MM.1S (cell line): ENCODE measurements at places on chromosomes 11 and 22.
A peak's percentile ranks its signal among the peaks of the same experiment; 100 is the strongest.

DNA sequence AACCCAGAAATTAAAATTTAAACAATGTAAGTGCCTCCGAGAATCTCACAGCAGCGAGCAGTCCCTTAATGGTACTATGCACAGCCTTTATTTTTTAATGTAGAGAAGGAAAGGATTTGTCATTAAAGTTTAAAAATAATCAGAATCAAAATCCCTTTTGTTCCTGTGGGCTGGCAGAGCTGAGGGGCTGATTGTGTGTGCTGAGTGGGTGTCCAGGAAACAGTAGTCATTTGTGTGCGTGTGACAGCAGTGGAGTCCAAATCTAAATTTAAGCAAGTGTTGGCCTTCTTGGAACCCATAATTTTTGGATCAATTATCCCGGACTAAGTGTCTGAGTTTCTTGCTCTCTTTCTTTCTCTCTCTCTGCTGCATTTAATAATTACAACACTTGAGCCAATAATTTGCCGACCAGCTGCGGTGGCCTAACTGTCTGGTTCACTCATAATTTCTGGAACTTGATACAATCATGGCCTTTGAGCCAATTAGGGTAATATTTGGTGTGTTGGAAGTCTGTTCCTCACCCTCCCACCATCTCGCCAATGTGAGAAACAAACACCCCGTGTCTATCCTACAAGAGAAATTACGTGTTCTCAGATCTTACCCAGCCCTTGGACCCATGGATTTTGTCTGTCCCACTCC lies 528.0 kb downstream of the SOX6 start:
- no peak for DNase-seq

GRCh38 chr22:19842393-19843106 lies 12.1 kb downstream of the GNB1L start:
- DNase-seq: no peak

DNA sequence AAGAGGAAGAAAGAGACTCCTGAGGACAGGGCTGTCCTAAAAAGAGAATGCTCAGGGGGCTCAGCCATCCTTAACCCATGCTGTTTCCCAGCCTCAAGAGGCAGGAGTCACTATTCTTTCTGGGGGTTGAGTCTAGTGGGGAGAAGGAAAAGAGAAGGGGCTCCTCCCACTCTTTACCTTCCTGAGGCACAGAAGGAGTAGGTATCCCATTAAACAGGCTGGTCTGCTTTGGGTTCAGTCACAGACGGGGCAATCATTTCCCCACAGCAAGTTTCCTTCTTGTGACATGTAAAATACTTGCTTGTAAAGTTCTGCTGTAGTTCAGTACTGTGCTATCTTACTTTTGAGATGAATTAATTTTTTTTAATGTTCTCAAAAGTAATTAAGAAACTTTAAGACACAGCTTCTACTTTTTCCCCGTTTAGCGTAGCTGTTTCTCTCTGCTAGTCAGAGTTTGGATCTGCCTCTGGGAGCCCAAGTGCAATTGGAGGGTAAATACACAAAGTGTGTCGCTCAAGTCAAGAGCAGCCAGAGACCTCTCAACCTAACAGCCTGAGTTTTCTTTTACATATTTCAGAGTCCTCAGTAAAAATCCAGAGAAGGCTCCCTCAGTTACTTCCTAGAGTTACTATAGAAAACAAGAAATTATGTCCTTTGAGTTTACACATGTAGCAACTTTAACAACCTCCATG lies 15.0 kb downstream of the OR8A1 start:
- no peak for DNase-seq

DNA sequence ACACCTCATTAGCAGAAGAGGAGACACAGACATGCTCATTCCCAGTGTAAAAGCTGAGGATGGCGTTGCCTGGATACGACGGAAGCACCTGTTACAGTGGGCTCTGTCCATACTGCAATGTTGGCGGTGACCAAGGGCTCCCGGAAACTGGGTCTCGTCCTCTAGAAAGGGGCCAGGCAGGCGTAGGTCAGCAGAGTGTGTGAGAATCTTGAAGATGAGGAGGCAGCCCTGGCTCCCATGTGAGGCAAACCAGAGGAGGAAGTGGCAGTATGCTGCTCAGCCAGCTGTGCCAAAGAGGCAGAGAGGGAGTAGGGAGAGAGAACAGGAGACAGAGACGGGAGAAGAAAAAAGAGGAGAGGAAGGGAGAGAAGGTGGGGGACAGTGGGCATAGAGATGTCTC lies 10.3 kb downstream of the LTO1 start:
- DNase-seq: no peak

- DNase-seq: peak; percentile 60
Observed at GRCh38 chr11:117143390-117143789, 697 bp upstream of the PAFAH1B2 start.

GRCh38 chr11:62573006-62573591 lies 592 bp downstream of the EEF1G start:
- no peak for DNase-seq

DNA sequence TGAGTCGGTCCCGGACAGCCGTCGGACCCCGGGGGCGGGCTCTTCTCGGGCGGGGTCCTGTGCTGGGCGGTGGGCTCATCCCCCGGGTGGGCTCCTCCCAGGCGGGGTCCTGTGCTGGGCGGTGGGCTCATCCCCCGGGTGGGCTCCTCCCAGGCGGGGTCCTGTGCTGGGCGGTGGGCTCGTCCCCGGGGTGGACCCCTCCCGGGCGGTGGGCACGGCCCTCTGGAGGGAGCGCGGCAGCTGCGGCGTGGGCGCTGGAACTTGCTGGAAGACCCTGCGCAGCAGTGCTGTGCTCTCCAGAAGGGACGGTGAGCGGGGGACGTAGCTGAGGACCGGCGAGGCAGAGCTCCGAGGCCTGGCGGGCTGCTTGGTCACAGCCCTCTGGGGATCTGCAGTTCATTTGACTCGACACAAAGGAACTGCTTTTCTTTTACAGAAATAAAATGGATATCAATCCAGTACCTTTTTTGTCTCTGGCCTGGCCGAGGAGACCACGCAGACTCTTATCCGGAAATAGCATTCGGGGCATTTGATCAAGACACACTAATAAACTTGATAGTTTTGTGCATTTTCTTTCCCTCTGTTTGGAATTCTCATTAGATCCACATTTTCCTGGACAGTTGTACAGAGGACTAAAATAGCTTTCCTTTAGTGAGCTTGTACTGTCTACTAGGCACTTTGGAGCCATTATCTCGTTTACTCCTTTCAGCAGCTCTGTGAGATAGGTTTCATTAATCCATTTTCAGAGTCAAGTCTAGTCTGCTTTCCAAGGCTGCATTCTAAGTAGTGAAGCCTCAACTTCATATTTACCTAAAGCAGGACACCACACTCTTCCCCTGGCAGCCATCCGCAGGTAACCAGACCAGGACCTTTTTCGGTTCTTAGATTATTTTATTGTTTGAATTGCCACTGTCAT lies 812 bp downstream of the JAM3 start:
- DNase-seq: no peak

GRCh38 chr22:38230108-38230825 lies 28.5 kb downstream of the MAFF start:
- DNase-seq: no peak
